ENCODE measurements at places on chromosomes 7 and 10.
A peak's percentile ranks its signal among the peaks of the same experiment; 100 is the strongest.

DNA sequence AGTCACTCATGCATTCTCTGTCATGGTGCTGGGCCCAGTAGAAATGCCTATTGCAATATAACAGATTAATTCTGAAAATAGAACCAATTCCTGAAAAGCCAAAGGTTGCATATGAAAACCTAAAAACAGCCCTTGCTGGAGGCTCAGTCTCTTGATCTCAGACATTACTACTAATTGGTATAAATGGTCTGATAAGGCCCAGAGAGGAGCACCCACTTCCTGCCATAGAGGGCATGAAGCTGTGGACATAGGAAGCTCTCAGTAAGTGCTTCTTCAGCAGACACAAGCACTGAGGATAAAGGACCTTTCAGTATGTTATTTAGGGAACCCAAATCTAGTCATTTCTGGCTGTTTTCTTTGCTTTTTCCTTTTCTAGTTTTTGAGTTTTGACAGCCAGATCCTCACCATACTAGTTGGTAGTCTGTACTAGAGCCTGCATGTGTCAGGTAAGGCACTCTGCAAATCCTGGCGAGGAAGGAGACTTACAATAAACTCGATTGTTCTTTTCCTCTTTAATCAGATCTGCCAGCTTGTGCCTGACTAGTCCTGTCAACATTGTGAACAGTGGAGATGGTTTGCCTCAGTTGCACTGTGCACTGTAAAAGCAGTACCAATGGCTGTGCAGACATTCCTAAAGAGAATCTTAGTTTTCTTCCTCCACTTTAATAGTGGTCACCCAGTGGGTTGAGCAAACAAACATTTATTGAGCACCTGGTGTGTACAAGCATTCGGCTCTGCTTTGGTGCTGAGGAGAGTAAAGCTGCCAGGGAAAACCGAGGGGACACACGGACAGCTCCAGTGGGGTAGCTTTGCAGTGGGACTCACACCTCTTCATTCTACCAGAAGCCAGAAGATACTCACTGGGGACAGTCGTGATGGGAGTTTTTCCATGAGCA lies 140.9 kb downstream of the CHN2 start:
- no peak for DNase-seq

GRCh38 chr7:129525225-129525862 lies 23.0 kb downstream of the SMKR1 start:
- no peak for DNase-seq

DNA sequence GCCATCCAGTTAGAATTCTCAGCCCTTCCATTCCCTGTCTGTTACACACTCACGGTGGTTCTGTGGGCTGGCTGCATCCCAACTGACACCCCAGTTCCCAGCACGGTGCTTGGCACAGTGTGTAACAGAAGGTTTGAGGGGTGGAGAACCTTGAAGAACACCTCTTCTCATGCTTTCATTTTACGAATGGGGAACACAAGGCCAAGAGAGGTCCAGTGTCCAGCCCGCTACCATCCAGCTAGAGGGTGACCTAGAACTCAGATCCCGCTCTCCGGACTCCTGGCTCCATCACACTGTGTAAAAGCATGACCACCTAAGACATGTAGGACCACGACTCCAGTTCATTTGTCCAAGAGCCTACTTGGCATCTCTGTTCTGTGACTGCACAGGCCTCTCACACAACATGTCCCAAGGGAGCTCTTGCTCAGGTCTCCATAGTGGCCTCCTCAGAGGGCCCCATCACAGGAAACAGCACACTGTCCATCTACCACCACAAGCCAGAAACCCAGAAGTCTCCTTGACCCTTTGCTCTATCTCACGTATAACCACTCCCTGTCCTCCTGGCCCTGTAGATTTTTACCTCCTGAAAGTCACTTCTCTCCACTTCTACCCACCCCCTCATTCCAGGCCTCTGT lies 2.8 kb upstream of the CDH23 start:
- DNase-seq: no peak

DNA sequence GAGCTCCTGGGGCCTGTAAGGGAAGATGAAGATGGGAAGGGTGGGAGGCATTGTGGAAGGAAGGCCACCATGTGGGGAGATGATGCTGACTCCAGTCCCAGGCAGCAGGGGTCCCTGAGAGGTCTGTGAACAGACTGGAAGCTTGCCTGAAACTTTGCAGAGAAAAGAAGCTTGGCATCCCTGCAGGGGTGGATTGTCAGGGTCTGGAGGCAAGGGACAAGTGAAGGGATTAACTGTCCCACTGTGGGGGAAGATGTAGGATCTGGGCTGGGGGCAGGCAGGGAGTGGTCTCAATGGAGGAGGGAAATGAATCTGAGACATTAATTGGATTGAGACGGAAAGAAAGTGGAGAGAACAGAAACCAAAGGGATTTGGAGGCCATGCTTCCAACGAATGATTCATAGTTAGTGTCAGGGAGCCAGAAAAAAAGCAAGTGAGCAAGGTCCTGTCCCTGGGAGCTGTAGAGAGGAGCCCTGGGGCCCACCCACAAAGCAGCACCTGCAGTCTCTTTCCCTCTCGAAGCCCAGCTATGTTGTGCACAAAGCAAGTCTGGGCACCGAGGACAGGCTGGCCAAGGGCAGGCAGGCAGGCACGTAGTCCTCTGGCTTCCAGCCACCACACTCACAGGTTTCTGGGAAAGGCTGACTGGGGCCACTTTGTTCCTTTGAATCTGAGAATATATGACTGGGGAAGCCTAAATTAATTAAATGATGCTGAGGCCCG lies 4.7 kb upstream of the SLC18A3 start:
- DNase-seq: no peak

DNA sequence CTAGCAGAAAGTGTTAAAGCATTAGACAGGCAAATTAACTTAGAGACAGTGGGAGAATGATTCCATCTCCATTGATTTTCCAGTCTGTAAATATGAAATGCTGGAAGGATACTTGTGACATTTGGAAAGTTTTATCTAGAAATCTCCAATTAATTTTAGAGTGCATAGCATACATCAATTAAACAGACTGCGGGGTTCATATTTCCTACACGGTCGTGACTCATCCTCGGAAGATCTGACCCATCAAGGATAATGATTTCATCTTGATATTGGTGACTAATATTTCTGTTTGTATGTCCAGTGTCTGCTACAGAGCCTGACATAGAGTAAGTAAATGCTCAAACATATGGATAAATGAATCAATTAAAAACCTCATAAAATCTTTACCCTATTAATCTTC lies 474.9 kb downstream of the KCNMA1 start:
- no peak for DNase-seq

DNA sequence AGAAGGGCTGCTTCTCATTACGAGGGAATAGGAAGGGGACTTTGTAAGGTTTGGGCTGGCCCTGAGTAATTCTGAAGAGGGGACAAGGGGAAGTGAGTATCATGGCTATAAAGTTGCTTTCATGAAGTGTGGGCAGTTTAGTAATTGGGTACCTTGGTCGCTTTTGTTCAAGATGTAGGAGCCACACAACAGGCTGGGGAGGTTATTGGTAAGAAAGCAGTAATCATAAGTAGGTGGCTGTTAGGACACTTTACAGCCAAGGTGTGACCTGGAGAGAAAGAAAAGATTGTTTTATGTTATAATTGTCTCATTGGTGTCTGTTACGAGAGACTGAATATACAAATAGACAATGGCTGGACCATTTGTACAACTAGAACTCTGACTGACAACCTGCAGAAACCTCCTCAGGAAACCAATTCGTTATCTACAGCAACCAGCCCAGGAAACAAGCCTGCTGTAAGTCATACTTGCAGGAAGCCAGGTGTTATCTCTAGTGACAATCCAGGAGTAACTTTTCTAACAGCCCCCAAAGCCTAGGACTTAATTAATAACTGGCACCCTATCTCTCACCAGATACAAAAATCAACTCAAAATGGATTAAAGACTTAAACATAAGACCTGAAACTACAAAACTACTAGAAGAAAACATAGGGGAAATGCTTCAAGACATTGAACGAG lies 5.0 kb upstream of the CCM2 start:
- DNase-seq: no peak

DNA sequence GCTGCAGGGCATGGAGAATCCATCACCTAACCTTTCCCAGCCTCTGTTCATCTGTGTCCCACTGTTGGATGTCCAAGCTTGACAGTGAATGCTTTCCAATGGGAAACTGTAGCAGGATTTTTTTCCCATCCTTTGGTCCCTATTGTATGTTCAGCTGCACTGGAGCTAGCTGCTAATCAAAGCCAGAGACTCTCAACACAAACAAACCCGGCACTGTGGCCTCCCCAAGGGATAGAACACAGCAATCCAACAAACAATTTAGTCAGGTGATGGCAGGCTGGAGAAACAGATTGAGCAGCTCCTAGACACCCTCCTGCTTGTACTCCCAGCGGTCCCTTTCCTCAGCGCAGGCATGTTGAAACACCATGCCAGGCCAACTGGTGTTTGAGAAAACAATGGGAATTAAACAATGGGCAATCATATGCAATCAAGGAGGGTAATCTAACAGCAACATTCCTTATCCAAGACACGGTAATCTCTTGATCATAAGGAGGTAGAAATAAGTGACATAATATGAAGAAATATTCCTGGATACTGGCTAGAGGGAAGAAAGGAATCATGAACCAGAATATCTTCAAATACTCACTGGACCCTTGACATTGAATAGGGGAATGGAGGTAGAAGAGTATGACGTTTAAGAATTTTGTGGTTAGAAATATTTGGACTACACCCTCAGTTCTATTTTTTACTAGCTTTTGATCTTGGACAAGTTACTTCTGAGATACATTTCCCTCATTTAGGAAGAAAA lies 15.0 kb downstream of the PTN start:
- DNase-seq: no peak

DNA sequence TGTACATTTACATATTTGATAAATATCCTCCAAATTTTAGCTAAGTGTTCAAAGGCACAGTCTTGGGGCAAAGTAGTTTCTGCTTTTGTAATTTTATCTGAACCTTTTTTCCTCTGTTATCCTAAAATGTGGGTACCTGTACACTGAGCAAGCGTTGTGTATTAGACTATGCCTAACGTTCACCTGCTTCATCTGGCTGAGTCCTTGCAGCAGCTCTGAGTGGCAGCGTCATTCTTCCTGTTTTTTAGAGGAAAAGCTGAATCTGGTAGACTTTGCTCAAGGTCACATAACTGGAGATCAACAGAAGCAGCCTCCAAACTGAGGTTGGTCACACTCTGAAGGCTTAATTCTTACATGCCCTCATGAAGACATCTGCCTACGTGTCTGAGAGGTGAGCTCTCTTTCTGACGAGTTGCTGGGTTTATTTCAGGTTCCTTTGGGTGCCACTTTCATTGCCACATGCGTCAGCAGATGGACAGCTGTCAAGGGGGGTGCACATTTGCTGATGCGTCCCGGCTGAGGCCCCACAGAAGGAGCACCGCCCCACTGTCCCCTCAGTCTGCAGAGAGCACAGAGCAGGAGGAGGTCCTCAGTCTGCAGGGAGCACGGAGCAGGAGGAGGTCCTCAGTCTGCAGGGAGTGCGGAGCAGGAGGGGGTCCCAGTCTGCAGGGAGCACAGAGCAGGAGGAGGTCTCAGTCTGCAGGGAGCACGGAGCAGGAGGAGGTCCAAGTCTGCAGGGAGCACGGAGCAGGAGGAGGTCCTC lies 406.5 kb upstream of the SHH start:
- no peak for DNase-seq

GRCh38 chr10:36721871-36722270 lies 403.5 kb upstream of the ANKRD30A start:
- DNase-seq: no peak

DNA sequence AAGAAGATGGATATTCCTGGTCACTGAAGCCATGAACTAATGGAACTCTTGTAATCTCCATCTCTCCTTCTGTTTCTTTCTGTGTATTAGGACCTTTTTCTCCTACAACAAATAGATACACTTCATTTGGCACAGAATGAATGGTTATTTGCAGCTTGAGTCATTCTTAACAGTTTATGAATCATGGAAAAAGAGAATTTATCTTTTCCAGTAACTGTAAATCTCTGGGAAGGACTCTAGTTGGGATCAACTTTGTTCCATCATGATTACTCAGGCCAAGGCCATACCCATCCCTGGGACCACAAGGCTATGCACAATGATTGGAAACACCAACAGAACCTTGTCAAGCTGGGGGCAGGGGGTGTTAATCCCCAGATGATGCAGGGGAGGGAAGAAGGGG lies 36.1 kb upstream of the MDFIC start:
- DNase-seq: no peak

- no peak for DNase-seq
Observed at GRCh38 chr10:72812415-72812752, 81.2 kb upstream of the OIT3 start.

GRCh38 chr10:100297242-100297641 lies 10.8 kb upstream of the BLOC1S2 start:
- DNase-seq: no peak

DNA sequence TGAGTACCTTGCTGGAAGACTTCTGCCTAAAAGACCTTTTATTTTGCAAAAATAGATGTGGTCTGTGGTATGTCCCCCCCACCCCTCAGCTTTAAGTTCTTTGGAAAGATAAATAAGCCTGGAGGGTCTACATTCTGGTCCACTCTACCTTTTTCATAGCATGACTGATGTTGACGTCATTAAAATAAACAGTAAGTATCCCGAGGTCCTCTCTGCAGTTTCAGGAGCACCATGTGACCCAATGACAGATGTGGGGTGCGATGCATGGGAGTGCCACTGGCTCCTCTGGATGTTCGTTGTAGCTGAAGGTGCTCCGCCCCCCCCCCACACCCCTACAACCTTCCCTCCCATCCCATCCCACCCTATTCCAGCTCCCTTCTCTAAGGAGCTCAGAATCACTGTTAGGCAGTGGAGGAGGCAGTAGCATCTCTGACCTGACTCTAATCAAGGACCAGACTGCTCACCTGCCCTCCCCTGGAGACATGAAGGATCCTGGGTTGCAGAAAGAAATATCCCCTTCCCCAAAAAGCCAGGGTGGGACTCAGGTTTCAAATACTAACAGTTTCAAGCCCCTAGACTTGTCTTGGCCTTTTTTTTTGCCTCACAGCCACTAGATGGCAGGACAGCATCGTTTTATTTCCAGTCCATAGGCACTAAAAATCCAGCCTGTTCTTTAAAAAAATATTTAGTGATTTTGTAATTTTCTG lies 25.1 kb downstream of the CASP7 start:
- peak; percentile 72 for DNase-seq

GRCh38 chr10:127702271-127702670 lies 34.7 kb upstream of the FOXI2 start:
- DNase-seq: no peak

DNA sequence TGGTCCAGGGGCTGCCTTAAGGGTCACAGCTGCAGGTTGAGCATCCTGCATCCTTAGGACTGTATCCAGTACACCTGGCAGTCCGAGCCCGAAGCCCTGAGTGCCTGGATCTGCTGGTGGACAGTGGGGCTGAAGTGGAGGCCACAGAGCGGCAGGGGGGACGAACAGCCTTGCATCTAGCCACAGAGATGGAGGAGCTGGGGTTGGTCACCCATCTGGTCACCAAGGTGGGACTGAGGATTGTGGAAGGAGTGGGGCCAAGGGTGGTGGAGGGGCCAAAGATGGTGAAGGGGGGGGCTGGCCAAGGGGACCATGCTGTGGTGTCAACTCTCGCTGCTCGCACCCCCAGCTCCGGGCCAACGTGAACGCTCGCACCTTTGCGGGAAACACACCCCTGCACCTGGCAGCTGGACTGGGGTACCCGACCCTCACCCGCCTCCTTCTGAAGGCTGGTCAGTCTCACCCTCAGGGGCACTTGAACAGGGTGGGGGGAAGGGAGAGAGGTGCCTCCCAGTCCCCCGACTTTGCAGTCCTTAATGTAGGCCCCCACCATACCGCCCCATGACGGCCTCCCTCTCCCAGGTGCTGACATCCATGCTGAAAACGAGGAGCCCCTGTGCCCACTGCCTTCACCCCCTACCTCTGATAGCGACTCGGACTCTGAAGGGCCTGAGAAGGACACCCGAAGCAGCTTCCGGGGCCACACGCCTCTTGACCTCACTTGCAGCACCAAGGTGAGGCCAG lies 5.3 kb downstream of the NFKB2 start:
- DNase-seq: no peak
